CD4-positive, alpha-beta T cell treated with Interleukin-15 for 4 hours (primary cell): ENCODE measurements at places on chromosomes 6 and 20.

DNA sequence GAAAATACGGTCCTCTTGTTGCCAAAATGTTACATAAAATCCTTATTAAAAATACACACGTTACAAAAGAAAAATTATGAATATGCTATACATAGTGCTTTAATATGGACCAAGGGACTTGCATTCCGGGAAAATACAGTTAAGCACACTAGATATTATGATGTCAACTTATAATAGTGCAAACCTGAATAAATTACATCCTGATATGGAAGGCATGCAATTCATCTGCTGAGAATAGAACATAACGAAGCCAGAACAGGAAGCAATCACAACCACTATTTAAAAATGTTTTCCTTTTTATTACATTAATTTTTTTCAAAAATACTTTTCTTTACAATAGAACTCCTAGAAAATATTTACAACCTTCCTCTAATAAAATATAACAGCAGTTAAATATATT lies 7.8 kb upstream of the MRPS10 start:
- DNase-seq: no peak

DNA sequence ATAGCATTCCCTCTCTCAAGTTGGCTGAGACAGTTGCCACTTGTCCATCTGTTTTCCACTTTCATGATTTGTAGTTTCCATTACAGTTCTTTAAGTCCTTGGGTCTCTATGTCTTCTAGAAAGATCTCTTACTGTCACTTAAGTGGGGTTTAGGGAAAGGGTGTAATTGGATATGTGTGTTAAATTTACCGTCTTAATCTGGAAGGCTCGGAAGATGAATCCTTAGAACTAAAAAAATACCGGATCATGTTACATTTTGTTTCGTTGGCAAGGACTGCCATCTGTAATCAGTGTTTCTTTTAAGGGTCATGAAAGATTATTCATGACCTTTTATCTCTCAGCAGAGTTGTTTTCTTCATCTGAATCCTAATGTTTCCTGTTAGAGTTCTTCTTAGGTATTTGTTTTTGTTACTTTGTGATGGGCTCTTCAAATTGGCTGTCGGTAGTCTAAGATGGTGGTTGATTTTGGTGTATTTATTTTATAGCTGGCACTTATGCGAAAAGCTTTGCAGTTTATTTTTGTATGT lies 21.8 kb upstream of the BTBD3 start:
- no peak for DNase-seq

- DNase-seq: no peak
These were observed 69.4 kb upstream of the NAA20 start for GRCh38 chr20:19947611-19948264.

GRCh38 chr20:53789989-53790675 lies 196.5 kb upstream of the ZNF217 start:
- DNase-seq: no peak

DNA sequence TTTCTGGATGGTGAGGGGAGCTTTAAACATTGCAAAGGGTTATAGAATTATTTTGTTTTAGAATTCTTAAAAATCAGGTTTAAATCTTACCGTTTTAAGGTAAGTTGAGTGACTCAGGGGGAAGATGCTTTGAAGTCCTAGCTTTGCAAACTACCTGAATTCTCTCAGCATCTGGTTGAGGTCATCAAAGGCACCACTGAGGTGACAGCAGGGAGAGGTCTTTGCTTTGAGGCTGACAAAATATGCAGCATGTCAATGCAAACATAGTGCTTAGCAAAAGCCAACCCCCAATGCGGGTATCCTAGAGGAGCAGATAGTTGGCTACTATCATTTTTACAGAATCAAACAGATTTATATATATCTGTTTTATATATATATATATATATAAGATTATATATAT lies 219.5 kb downstream of the SLC24A3 start:
- no peak for DNase-seq

- DNase-seq: no peak
These were observed 24.8 kb upstream of the SRF start for GRCh38 chr6:43146261-43146660.
